ENCODE measurements at places on chromosomes 7 and 10. TPM values are rescaled to one million over a fixed set of nuclear protein-coding genes. Genes with fewer than 3 reads are reported as not detected.

TLX1 gene
- not detected for total RNA-seq

ZCWPW1 gene
- total RNA-seq, result 6.5 TPM

- H3K27me3 ChIP-seq, result peaks cover 7% of the 10 kb centered on the region
- no peak overlapping the region for H3K4me3 ChIP-seq
- H3K4me1 ChIP-seq, result no peaks in the 10 kb centered on the region
- no peak for DNase-seq
Measured at GRCh38 chr10:94963901-94964300, 25.4 kb downstream of the CYP2C9 start.

- no peak overlapping the region for H3K4me3 ChIP-seq
- H3K36me3 ChIP-seq, result no peaks in the 10 kb centered on the region
- peaks cover 6% of the 10 kb centered on the region for H3K27me3 ChIP-seq
- DNase-seq, result no peak
- H3K4me1 ChIP-seq, result no peaks in the 10 kb centered on the region
Measured at GRCh38 chr7:101531726-101532357, 97.3 kb downstream of the MYL10 start.

DNA sequence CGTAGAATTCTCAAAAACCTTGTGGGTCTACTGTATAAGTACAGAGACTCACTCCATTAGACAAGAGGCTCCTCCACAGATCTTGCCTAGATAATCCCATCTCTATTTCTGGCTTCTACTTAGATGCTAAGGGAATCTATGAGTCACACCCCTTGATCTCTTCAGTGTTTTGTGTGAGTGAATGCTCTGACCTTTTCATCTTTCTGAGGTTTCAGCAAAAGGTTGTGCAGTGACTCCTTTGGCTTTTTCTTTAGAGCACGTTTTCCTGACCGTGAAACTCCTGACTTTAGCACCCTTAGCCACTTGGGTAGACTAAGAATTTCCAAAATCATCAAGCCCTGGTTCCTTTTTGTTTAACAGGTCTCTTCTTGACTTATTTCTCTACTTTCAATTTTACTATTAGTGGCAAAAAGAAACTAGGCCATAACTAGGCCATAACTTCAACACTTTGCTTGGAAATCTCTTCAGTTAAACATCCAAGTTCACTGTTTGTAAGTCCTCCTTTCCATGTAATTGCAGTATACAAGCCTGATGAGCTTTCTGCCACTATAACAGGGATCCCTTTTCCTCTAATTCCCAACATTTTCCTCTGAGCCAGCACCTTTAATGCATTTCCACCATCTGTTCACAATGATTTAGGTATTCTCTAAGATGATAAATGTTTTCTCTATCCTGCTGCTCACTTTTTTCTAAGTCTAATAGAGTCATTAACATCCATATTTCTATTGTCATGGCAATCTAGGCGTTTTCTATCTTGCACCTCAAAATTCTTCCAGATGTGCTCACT lies 19.4 kb downstream of the COPG2 start:
- H3K36me3 ChIP-seq, result peaks cover 16% of the 10 kb centered on the region
- H3K4me3 ChIP-seq, result peak overlapping the region; percentile 78
- peak overlapping the region; percentile 91 for H3K27ac ChIP-seq
- peak; percentile 39 for DNase-seq

DNA sequence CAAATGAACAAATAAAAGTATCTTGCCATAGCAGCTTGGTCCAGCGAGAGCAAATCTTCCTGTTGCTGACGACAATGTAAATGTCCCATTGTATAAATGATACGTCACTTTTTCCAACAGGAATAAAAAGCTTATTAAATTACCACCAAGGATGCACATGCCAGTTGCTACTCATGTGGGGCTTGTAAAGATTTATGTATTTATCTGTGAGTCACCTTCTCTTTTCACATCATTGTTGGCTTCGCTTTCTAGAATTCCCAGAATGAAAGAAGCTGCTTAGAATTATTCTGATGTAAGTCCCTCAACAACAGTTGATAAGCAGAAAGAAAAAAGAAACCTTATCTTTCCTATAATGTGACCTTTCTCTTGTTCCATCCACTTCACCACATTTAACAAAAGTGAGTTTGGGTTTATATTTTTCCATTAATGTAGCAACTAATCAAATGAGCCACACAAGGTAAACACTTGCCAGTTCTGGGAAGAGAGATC lies 22.4 kb downstream of the DNAJC12 start:
- H3K27me3 ChIP-seq, result no peaks in the 10 kb centered on the region
- peaks cover 25% of the 10 kb centered on the region for H3K4me1 ChIP-seq
- H3K36me3 ChIP-seq, result peaks cover 2% of the 10 kb centered on the region
- no peak for DNase-seq
- H3K27ac ChIP-seq, result peak overlapping the region; percentile 74

DNA sequence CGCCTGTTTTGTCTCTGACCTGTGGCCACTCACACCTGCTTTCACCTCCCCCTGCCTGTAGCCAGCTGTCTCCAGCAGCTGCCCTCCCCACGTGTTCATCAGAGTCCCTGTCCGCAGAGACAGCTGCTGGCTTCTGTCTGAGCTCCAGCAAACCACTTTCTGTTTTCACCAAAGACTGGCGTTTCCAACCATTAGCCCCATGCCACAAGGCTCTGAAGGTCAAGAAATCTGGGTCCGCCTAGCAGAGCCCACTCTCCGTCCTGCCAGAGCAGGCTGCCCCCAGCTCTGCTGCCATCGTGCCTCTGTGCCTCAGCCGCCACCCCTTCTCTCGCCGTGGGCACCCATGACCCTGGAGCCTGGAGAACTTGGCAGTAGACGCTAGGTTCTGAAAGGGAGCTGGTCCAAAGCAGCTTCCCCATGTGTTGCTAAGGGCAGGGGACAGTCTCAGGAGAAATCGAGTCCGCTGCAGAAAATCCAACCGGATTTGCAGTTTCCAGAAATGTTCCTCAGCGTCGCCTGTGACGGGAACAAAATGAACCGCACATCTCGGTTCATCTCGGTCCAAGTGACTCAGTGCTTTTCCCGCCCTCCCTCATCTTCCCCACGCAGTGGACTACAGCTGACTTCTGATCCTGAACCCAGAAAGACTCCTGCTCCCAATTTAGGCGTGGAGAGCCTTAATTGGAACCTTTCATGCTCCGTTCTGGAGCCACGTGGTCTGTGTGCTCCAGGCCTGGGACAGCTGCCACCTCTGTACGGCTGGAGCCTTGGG lies 28.0 kb downstream of the TMEM120A start:
- H3K4me1 ChIP-seq, result no peaks in the 10 kb centered on the region
- H3K27ac ChIP-seq, result no peak overlapping the region
- peaks cover 2% of the 10 kb centered on the region for H3K36me3 ChIP-seq
- H3K27me3 ChIP-seq, result no peaks in the 10 kb centered on the region
- no peak overlapping the region for H3K4me3 ChIP-seq

PAPSS2 gene
- total RNA-seq, result 0.53 TPM

DNA sequence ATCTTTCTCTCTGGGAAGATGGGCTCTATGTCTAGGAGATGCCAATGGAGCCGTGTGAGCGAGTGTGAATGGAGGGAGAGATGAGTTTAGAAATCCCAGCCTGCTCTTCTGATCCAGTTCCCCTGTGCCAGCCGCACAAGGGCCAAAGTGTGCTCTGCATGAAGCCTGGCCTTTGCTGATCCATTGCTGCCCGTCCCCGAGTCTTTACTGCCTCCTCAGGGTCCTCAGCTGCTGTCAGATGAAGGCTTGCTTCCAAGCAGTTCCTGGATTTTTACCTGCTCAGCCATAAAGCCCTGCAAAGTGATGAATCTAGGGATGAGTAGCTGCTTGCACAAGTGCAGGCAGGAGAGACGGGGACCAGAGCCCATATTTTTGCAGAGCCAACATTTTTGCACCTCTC lies 115.9 kb downstream of the ZMIZ1 start:
- no peak for DNase-seq
- no peaks in the 10 kb centered on the region for H3K4me1 ChIP-seq
- no peak overlapping the region for H3K4me3 ChIP-seq
- H3K36me3 ChIP-seq, result no peaks in the 10 kb centered on the region
- no peaks in the 10 kb centered on the region for H3K27me3 ChIP-seq

GRCh38 chr7:152335900-152336571 lies 99.8 kb downstream of the KMT2C start:
- no peaks in the 10 kb centered on the region for H3K36me3 ChIP-seq
- H3K4me3 ChIP-seq, result peak overlapping the region; percentile 57
- no peak for DNase-seq
- peak overlapping the region; percentile 92 for H3K27ac ChIP-seq
- no peaks in the 10 kb centered on the region for H3K27me3 ChIP-seq
- H3K4me1 ChIP-seq, result peaks cover 35% of the 10 kb centered on the region

DNA sequence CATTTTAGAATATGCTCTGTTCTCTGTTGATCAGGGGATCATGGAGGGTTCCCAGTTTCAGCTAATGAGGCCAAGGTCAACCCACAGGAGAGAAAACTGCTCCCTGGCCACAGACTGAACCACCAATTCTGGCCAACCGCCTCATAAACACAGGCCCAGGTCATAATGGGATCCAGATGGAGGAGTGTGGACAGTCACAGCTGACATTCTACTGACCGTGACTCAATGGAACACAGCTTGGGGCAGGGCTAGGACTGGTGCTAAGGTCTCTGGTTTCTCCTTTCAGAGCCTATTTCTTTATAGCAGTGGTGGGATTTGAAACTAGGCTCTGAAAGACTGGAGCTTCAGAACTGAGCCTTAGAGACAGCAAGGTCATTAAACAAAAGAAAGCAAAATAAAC lies 68.3 kb downstream of the HIPK2 start:
- no peaks in the 10 kb centered on the region for H3K27me3 ChIP-seq
- H3K36me3 ChIP-seq, result peaks cover 5% of the 10 kb centered on the region
- H3K4me1 ChIP-seq, result peaks cover 12% of the 10 kb centered on the region
- no peak overlapping the region for H3K27ac ChIP-seq

LFNG gene
- 23.0 TPM for total RNA-seq

TWIST1 gene
- 6.5 TPM for total RNA-seq

LRRC61 gene
- 37.3 TPM for total RNA-seq

- peak overlapping the region; percentile 92 for H3K27ac ChIP-seq
- peak overlapping the region; percentile 72 for H3K4me3 ChIP-seq
- peaks cover 57% of the 10 kb centered on the region for H3K4me1 ChIP-seq
- DNase-seq, result peak; percentile 56
- no peaks in the 10 kb centered on the region for H3K27me3 ChIP-seq
- H3K36me3 ChIP-seq, result no peaks in the 10 kb centered on the region
Measured at GRCh38 chr10:102633287-102633686, 11.0 kb upstream of the TRIM8 start.

SPDYE6 gene
- not detected for total RNA-seq

- peaks cover 13% of the 10 kb centered on the region for H3K27me3 ChIP-seq
- H3K27ac ChIP-seq, result no peak overlapping the region
- DNase-seq, result no peak
- peaks cover 14% of the 10 kb centered on the region for H3K4me1 ChIP-seq
Measured at GRCh38 chr10:2910656-2911055, 156.7 kb upstream of the PFKP start.

TRIL gene
- total RNA-seq, result not detected

C7orf57 gene
- total RNA-seq, result 0.12 TPM

NT5C3A gene
- total RNA-seq, result 51.0 TPM

GRCh38 chr7:3641582-3641981 lies 340.5 kb downstream of the SDK1 start:
- no peaks in the 10 kb centered on the region for H3K27me3 ChIP-seq
- H3K4me3 ChIP-seq, result no peak overlapping the region
- H3K27ac ChIP-seq, result no peak overlapping the region
- no peak for DNase-seq
